Activated T-helper 1 cell treated with anti-CD3 and anti-CD28 coated beads, Interleukin-2, amount 50 U/mL, for 16 hours (primary cell): ENCODE measurements at places on chromosomes 13 and 19.

DNA sequence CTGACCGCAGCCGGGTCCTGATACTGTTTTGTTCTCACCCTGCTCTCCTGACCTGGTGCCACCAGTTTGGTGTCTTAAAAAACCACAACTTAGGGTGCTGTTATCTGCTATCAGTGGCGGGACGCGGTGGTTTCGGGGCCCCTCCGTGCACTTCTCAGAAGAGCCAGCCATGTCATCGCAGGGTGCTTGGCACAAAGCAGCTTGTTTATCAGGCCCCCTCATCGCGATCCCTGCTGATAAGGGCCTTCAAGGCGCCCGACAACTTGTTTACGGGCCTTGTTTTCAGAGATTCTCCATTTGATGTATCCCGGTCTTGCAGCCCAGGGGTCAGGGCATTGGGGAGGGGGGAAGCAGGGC is 58.1 kb upstream of the KLF2 start:
- peak; percentile 32 for DNase-seq

- DNase-seq: no peak
Observed at GRCh38 chr13:35722458-35723052, 246.1 kb upstream of the MAB21L1 start.

DNA sequence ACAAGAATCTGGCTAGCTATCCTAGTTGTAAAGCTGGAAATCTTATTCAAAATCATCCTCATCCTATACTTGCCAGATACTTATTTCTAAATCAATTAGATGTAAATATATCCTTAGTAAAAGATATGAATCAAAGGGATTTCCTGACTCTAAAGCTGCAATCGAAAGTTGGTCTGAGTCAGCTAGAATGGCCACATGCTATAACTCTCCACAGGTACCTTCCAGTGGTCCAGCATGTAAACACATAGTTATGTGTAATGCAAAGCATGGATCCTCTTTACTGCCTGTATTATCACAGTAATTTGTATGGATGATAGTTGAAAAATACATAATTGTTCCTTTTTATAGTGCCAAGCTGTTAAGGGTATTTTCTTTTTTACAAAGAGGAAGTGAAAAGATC is 27.4 kb downstream of the SLITRK6 start:
- no peak for DNase-seq

DNA sequence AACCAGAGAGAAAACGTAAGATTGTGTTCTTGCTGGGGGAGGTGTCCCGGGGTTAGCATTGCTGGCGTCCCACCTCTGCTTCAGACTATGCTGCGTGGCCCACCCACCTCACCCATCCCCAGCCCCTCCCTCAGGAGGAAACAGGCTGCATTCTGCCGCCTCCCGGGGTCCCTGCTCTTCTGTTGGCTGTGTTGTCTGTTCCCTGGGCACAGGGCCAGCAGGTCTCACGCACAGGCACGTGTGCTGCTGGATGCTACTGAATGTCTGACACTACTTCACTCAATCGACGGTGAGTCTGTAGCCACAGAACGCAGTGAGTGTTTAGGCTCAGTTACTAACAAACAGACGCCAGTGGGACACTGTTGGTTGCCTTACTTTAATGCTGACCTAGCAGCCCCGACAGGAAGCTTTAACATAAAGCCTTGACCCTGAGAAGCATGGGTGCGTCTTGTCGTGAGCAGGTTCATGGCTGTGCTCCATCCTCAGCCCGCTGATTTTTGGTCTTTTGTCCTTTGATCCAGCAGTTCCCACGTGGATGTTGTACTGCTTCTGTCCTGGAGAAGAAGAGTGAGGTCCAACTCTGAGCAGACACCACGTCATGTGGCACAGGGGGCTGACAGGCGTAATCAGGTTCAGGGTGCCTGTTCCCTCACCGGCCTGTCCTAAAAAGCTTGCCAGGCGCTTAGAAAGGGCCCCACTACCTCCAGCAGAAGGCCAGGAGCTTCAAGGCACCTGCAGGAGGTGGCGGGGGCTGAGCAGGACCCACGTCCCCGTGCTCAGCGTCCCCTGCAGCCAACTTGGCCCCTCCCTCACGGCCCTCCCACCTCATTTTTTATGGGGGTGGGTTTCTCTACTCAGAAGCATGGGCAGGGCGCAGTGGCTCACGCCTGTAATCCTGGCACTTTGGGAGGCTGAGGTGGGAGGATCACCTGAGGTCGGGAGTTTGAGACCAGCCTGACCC is 26.0 kb downstream of the NAXD start:
- DNase-seq: no peak

GRCh38 chr13:73138276-73138637 is 79.5 kb downstream of the KLF5 start:
- no peak for DNase-seq

- peak; percentile 35 for DNase-seq
Observed at GRCh38 chr19:1407528-1408299, at the start of gene DAZAP1. TSS of gene DAZAP1 (plus strand) at chr19:1407586. CDS start at chr19:1407774, 188 bp downstream.

DNA sequence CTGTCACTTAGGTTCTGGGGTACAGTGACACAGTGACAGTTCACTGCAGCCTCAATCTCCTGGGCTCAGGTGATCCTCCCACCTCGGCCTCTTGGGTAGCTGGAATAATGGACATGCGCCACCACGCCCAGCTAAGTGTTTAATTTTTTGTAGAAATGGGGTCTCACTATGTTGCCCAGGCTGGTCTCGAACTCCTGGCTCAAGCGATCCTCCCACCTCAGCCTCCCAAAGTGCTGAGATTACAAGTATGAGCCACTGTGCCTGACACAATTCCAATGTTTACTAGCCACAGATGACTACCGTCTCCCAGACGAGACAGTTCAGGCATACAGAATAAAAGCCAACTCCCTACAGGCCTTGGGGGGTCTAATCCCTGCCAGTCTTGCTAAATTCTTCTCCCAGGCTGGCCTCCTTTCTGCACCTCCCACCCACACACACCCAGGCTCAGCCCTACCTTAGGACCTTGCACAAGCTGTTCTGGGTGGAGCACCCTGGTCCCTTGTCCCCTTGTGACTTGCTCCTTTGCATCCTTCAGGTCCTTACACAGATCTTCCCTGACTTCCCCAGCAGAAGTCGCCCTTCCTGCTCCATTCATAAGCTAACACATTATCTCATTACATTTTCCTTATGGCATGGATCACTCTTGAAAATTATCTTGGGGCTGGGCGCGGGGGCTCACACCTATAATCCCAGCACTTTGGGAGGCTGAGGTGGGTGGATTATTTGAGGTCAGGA is 106.4 kb downstream of the INSR start:
- no peak for DNase-seq

DNA sequence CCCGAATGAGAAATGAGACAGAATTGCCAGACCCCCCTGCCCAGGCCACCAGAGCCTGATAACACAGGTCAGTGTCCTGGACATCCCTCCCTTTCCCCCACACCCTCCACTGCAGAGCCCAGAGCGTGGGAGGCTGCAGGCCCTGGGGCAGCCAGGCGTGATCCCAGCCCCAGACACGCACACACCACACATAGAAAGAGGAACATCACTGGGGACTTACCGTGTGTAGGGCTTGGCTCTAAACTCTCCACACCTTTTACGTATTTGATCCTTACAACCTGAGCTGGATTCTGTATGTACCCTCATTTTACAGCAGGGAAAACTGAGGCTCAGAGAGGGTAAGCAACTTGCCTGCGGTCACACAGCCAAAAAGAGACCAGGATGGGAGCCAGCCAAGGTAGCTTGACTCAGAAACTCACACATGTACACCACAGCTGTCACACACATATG is 334 bp upstream of the ANGPTL6 start:
- no peak for DNase-seq

- DNase-seq: no peak
Observed at GRCh38 chr19:57057036-57057686, 62.6 kb upstream of the USP29 start.

DNA sequence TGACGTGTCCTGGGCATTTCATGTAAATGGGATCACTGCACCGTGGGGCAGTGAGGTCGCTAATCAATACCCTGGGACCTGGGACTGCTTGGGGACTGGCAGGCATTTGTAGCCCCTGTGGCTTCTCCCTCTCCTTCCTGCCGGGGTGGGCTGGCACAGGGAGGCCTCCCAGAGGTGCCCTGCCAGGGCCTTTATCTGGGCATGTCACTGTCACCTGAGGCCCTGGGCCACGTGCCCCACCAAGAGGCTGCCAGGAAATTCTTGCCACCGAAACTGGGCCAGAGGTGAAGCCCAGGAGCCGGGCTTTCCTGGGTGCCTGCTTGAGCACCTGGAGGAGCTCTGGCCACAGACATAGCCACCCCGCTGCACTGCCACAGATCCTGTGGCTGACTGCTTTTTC is 1.8 kb upstream of the NMRK2 start:
- no peak for DNase-seq

DNA sequence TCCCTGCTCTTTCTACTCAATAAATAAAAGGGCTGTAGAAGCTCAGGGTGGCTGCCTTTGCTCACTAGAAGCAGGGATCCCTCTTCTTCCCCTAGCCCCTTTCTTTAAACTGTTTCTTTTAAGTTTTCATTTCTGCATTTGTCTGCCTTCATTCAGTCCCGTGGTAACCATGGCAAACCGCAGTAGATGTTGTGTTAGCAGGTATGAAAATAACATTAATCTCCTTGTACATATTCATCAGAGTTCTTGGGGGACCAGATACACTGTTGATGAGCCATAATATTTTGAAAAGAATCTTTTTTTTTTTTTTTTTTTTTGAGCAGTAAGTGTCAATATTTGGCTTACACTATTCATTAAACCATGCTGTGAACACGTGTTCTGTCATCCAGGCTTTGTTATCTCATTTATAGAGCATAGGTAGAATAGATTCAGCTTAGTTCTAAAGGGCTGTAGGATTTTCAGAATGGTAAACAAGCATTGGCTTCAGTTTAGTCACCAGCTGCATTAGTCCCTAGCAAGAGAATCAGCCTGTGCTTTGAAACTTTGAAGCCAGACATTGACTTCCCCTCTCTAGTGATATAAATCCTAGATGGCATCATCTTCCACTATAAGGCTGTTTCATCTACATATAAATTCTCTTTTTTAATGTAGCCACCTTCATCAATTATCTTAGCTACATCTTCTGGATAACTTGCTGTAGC is 59.4 kb upstream of the SPRY2 start:
- no peak for DNase-seq

DNA sequence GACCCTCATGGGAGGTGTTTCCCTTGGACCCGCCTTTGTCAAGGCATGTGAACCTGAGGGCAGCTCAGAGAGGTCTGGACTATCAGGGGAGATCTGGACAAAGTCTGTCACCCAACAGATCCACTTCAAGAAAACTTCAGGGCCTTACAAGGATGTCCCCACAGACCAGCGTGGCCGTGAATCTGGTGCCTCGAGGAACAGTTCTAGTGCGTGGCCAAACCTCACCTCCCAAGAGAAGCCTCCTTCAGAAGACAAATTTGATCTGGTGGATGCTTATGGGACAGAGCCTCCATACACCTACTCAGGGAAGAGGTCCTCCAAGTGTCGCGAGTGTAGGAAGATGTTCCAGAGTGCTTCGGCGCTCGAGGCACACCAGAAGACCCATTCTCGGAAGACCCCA is 11.5 kb downstream of the ZSCAN22 start:
- no peak for DNase-seq

DNA sequence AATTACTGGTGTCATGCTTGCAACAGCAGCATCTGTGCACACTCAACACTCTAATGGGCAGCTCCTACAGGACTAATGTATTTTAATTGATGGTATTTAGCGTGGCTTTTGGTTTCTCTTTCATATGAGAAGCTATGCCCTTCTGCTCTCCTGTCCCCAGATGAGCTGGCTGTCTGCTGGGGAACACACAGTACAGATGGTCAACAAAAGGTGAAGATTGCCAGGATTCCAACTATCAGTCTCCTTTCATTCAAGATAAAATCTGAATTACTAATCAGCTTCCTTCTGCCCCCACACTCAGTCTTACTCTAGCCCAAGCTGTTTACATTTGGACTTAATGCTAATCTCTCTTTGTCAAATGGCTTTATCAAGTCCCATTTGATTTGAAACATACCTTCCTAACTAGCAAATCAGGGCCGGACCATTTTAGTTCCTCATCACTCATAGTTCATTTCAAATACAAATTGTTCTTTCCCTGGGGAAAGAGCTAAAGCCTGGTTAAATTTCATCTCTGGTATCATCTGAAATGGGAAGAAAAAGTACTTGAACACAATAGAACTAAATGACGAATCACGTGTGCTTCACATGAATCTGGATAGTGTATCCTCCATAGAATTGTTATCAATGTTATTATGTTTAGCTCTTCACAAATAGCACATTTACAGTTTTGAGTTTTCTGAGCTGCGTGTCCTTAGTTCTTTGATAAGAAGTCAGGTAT is 988.0 kb downstream of the PCDH17 start:
- no peak for DNase-seq
